ENCODE measurements at places on chromosomes 7 and 10.

GRCh38 chr7:20459419-20459818 is 128.7 kb downstream of the ITGB8 start:
- no peak for DNase-seq

DNA sequence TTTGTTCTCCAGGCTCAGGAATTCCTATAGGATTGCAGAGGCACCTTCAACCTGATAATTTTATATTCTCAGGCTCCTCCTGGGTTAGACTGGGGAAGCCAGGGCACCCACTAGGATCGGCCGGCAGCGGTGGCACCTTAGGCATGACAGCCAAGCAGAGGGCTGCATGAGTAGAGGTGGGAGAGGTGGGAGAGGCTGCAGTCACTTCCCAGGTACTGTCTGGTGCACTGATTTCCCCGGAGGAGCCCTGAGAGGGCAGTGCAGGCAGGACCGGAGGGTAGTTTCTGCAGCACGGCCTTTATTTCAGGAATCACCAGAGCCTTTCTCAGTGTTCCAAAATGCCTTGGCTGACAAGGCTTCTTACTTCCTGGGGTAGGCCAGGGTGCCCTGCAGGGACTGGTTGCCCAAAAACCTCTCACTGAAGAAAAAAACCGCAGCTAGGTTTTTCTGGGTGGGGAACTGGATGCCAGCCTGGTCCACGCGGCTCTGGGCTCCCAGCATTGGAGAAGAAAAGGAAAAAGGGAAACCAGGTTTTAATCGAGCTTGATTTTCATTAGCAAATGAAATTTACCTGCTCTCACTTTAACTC is 3.6 kb upstream of the HOXA13 start:
- no peak for DNase-seq

- no peak for DNase-seq
Observed at GRCh38 chr7:37174460-37174859, 274.2 kb downstream of the ELMO1 start.

GRCh38 chr10:72610466-72610865 is 15.4 kb downstream of the MICU1 start:
- no peak for DNase-seq

- no peak for DNase-seq
Observed at GRCh38 chr10:30383356-30383755, 34.3 kb upstream of the MTPAP start.

All from CD4-positive, alpha-beta T cell treated with Interleukin-4 for 4 hours (primary cell).